ENCODE measurements at places on chromosomes 11 and 22.
A peak's percentile ranks its signal among the peaks of the same experiment; 100 is the strongest.

GRCh38 chr11:68412593-68413475 lies 47.7 kb upstream of the PPP6R3 start:
- peak; percentile 96 for DNase-seq

DNA sequence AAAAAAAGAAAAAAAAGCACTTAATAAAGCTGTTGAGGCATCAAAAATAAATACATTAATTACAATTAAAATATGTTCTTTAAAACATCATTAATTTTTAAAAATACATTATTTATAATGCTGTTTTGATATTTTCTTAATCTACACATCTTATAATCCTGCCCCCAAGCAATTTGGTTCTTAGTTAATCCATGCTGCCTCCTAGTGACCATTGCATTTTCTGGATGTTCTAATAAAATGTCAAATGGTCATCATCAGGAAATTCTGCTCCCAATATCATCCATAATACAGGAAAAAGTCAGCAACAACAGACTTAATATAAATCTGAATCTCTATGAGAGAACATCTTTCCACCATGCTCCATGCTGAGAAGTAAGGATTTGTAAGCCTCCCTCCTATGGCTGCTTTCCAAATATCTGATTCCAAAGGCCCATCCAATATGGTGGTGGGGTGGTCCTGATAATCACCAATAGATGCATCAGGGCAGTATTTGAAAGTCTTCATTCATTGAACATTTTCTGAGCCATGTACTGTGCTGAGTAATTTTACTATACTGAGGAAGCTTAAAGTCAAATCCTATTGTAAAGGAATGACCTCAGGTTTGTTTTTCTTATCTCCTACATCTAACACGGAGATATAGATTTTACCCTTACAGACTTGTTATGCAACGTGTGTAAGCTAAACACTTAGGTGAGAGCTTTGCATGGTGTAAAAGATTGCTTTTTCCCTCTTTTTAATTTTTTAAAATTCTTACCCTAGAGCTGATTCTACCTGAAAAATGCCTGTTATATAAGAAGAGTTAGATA lies 124.7 kb upstream of the BMAL1 start:
- no peak for DNase-seq

DNA sequence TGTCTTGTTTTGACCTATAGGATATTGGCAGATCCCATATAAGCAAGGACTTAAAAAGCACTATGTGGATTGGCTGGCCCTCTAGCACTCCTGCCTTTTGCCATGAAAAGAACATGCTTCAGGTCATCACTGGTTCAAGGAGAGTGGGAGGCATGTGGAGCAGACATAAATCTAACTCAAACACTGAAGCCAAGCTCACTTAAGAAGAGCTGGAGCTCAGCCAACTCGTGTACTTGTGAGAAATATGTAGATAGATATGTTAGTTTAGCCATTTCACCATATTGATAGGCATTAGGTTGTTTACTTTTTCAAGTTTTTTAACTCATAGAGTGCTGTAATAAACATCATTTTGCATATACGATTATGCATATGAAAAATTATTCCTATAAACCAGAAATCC lies 19.9 kb upstream of the BBOX1 start:
- DNase-seq, result no peak

DNA sequence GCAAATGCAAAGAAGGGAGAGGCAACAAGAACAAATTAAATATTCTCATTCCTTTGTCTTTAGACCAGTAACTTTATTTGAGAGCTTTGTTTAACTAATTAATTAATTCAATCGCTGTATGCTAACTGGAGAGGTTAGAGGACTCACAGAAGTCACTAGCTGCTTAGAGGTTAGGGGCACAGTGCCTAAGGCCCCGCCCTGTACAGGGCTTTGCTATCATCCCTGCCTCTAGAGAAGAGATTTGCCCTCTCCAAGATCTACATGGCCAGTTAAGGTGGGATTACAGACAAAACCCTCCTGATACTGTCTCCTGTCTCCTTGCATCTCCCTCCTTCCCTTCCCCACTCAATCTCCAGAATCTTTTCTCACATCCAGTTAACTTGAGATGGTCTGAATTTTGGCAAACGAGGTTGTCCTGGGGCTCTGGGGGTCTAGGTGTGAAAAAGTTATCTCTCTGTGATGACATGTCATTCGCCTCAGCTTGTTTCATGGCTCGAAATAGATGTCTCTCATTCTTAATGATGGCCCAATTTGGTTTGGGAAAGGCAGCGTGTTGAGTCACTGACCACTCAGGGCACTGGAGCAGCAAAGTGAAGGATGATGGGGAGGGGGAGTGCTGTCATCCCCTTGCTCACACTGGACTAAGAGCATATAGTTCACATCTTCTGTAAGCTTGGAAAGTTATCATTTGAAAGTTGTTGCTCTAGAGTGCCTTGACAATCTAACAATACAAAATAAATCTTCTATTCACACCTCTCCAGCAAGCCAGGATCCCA lies 190.9 kb downstream of the KIRREL3 start:
- DNase-seq, result no peak

- DNase-seq, result no peak
Observed at GRCh38 chr11:13954591-13954990, 7.9 kb upstream of the SPON1 start.

DNA sequence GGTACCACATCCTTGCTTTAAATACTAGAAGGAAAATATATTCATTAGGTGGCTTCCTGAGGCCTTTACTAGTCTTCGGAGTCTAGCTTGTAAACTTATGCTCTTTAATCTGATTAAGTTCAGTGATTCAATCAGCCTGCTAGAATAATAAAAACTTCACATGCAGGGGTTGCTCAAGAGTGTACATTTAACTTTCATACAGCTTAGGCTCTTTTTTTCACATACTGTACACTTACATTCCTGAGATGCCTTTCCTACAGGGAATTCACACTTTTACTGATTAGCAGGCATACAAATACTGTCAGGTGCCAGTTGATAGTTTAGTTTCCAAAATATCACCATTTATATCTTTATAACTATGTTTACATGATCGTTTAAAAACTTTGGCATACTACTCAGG lies 3.2 kb upstream of the ANO5 start:
- DNase-seq, result no peak

DNA sequence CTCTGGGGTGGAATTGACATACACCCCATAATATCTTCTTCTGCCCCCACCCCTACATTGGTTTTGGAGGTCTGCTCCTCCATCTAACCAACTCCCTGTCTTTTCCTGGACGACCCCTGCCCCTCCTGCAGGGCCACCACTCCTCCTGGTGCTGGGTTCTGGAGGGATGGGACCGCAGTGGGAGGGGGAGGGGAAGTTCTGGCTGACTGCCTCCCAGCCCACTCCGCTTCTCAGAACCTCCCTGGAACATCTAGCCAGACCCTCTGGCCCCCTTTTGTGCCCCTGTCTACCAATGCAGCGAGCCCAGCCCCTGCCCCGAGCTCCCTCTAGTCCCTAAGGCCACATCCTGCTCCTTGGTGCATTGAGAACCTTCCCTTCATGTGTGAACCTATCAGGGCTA lies 1.2 kb downstream of the MYRF start:
- no peak for DNase-seq

- no peak for DNase-seq
Observed at GRCh38 chr11:115290893-115291292, 213.3 kb downstream of the CADM1 start.

GRCh38 chr11:120013325-120014250 lies 124.3 kb downstream of the TRIM29 start:
- no peak for DNase-seq

DNA sequence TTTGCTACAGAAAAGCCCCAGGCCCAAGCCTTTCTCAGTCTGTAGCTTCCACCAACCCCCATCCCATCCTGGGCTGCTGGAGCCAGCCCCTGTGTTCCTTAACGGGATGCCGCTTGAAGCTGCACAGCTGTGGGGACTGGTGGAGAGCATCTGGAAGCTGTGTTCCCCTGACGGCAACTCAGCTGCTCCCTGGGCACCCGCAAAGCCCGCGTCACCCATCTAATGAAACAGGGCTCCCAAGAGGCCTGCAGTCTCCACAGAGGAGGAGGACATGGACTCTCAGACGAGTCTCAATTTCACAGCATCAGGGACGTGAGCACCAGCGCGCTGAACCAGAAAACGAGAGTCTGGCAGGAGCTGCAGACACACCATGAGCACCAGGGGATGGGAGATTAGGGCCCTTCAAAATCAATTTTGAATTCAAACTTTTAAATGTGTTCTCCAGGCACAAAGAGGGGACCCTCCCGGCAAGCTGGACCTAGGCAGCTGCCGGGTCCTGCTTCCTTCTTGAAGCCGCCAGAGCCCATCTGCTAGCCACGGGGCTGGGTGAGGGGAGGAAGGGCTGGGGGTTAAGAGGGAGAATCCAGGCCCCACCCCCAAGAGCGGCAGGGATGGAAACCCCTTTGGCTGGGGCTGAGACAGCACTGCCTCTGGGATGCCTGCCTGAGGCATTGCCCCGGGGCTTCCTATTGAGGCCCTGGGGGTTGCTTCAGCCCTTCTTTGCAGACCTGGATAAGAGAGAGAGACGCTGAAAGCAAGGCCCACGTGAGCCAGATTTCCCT lies 21.0 kb downstream of the LMO1 start:
- no peak for DNase-seq

DNA sequence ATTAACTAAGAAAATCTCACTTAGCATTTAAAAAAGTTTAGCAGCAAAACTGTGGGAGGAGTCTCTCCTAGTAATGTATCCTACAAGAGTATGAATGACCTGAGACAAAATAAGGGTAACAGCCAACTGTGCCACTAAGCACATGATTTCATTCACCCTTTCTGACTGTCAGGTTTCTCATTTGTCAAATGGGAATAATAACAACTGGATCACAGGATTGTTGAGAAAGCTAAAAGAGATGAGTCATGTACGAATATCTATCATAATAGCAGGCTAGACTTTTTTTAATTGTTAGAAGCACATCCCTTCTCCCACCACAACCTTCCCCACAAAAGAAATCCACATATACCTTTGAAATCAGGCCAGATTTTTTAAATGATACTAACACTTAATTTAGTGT lies 39.5 kb downstream of the MTMR2 start:
- no peak for DNase-seq

- DNase-seq, result no peak
Observed at GRCh38 chr11:70024773-70025045, 53.4 kb upstream of the ANO1 start.

- DNase-seq, result no peak
Observed at GRCh38 chr11:9003573-9004182, at the start of gene NRIP3. Gene NRIP3, minus strand, starts transcription at chr11:9004001. Its CDS starts 66 bp downstream, at chr11:9003935.

GRCh38 chr11:82303671-82304070 lies 430.0 kb downstream of the FAM181B start:
- no peak for DNase-seq

- no peak for DNase-seq
Observed at GRCh38 chr11:12016246-12016645, 7.8 kb upstream of the DKK3 start.

DNA sequence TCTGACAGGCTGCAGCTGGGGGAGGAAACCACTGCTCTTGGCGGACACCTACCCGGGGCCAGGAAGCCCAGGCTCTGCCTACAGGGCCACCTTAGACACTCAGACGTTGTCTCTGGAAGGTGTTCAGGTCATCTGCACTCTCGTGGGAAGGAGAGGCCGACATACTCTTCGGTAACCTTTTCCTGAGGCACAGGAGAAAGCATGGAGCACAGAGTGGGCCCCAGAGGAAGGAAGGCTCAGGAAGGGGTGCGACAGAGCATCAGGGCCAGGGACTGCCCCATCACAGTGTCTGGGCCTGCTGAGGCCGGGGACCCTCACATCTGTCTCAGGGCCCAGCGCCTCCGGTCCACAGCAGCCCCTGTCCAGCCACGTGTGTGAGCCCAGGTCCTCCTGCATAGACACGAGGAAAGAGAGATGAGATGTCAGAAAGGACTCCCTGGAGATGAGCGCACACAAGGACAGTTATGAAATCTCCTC lies 18.2 kb upstream of the TUB start:
- no peak for DNase-seq

GRCh38 chr22:44732017-44732561 lies 20.3 kb upstream of the ARHGAP8 start:
- DNase-seq, result no peak

GRCh38 chr11:113531575-113532451 lies 56.6 kb upstream of the DRD2 start:
- no peak for DNase-seq

- no peak for DNase-seq
Observed at GRCh38 chr11:80388536-80388935, 947.7 kb upstream of the TENM4 start.

Measured in GM04504 (cell line).